Tracheal epithelial cell (primary cell): ENCODE measurements at places on chromosomes 6 and 20. TPM values are rescaled to one million over a fixed set of nuclear protein-coding genes. Genes with fewer than 3 reads are reported as not detected.

The MYH7B gene
- 0.72 TPM in 1 of 2 replicates, not detected in the other for total RNA-seq

The BNIP5 gene
- total RNA-seq: 0.24 TPM in 1 of 2 replicates, not detected in the other

The SOX4 gene
- 24.1 and 111 TPM in 2 replicates for total RNA-seq

The RHAG gene
- total RNA-seq: not detected in 2 replicates

The PREX1 gene
- under 0.01 and 0.24 TPM in 2 replicates for total RNA-seq

The DAAM2 gene
- total RNA-seq: 0.24 TPM in 1 of 2 replicates, not detected in the other

The HLA-DRB1 gene
- 3.4 TPM in 1 of 2 replicates, not detected in the other for total RNA-seq

The KIF6 gene
- 0.21 TPM in 1 of 2 replicates, not detected in the other for total RNA-seq

The TOX2 gene
- not detected in 2 replicates for total RNA-seq

The SPEF1 gene
- not detected in 2 replicates for total RNA-seq

The ZBTB12 gene
- 0.72 and 3.0 TPM in 2 replicates for total RNA-seq

The CAGE1 gene
- not detected in 2 replicates for total RNA-seq

The ITCH gene
- 73.7 and 88.9 TPM in 2 replicates for total RNA-seq
